IMR-90 (cell line): ENCODE measurements at places on chromosomes 5 and 9. TPM values are rescaled to one million over a fixed set of nuclear protein-coding genes. Genes with fewer than 3 reads are reported as not detected.

DNA sequence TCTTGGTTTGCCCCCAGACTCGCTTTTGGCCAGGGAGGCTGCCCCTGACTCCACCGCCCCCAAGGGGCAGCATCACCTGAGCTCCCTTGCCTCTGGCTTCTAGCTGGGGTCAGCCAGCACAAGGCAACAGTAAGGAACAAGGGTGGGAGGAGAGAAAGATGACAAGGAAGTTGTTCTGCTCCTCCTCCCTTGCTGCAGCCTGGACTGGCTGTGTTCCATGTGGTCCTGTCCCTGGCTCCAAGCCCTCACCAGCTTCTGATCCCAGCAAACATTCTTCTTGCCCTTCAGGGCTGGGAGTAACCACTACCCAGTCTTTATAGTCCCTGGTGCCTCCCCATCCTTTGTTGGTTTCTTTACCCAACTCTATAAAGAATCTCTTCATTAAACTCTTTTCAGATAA, 100.3 kb upstream of the SPIN1 start:
- no peak for DNase-seq

GRCh38 chr5:156148301-156148700, 178.7 kb upstream of the SGCD start:
- DNase-seq: peak; percentile 19

The CATSPER3 gene
- total RNA-seq: under 0.01 TPM in 1 of 2 replicates, not detected in the other

DNA sequence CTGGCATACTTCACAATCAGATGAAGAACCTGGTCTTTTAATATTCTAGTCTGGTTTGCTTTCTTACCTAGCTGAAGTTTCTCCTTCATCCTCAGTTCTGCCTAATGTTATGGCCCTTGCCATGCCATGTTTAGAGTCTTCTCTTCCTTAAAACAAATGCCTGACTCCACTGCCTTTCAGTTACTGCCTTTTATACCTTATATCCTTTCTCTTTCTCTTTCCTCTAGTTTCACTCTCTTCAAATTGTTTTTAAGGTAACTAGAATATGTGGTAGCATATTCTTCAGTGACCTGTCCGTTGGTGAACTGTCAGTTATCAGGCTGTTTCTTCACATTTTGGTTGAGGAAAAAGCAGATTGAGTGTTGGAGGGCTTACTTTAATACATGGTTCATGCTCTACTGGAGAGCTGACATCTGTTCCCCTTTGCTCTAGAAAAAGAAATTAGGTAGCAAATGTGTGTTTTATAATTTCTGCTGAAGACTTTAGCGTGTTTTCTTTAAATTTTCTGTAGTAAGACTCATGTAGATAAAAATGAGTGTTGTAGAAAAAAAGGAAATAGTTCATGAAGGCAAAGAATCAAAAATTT, 103.8 kb downstream of the DMXL1 start:
- no peak for DNase-seq

DNA sequence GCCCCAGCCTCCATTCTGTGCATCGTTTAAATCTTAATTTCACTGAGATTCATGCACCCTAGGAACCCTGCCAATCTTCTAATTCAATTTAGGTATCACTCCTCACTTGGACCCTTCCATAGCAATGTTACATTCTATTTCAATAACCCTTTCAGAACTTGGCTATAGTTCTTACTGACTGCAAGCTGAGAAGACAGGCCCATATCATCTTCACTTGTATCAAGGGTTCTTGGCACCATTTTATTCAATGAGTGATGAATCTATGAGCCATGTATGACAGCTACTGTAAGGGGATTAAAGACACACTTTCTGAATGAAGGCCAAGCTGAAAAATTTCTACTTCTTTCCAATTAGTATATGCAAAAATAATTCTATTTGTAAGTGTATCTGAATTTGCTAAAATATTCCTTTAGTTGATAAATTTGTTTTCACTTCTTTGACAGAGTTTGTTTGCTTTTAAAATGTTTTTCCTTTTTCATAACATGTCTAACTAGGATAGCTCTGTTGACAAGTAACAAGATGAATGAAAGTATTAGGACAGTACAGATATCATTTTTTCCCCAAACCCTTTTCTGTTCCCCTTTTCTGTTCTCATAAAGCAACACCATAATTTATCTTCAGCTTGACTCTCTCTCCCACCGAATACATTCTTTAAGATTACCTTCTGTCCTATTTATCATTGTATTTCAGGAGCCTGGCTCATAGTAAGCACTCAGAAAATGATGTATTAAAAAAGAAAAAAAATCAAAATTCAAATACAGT, 9.6 kb downstream of the ITGA2 start:
- no peak for DNase-seq

DNA sequence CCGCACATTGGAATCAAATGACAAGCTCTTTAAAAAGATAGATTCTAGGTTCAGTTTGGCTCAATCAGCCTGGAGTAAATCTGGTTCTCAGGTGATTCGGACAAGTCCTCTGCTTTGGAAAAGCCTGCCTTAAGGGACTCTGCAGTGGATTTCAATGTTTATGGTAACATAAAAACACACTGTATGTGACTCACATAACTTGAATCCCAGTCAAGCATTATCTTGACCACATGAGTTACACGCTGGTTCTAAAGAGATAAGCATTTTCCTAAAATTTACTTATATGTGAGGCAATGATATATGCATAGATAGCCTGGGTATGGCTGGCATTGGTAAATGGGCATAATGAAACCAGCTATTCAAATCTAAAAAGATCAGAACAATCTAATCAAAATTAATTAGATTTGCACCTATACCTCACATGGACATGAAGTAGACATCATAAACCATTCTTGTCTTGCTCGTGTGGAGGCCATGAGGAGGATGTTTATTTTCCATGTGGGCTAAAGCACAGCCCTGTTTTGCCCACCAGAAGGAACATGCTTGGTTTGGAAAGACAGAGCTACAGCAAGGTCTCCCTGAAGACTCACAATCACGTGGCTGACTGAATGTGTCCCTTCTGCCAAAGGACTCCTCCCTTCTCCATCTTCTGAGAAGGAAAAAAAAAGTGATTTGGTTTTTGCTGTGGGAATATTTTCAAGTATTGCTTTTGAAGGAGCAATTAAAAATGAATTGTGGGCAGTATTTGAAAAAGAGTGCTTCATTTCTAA, 351.7 kb downstream of the DIRAS2 start:
- peak; percentile 42 for DNase-seq
